HL-60 (cell line): ENCODE measurements at places on chromosomes 5 and 9.
A peak's percentile ranks its signal among the peaks of the same experiment; 100 is the strongest.

DNA sequence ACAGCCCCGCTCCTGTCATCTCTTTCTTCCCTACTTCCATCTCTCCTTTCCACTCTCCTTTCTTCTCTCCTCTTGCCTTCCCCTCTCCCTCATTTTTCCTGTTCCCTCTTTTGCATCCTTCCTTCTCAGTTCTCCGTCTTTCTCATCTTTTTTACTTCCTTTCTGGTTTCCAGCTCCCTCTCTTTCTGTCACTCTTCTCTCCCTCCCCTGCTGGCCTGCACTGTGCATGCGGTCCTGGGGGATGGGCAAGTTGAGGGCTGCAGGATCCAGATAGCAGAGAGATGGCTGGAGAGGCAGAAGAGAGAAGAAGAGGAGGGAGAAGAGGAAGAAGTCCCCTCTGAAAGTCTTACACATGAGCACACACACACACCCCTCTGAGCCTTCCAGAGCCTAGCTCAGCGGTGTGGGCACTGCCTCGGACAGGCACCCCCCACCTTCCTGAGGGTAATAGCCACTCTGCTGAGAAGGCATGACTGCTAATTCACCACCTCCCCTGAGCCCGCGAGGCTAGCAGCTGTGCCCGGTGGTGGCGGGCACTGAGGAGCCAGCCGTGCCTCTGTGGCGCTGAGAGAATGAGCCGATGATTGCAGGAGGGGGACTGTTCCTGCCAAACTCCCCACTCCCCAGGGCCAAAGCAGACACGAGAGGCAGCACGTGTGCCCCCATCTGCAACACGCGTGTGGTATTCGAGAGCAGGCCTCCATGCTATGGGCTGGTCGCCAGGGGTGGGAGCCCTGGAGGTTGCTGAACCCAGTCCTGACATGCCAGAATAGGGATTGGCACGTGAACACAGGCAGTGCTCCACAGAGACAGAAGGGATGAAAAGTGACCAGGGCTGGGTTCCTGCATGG is 3.7 kb upstream of the CAMK2A start:
- DNase-seq, result no peak

- DNase-seq, result no peak
Measured at GRCh38 chr9:114302727-114303126, 20.2 kb upstream of the ORM1 start.

DNA sequence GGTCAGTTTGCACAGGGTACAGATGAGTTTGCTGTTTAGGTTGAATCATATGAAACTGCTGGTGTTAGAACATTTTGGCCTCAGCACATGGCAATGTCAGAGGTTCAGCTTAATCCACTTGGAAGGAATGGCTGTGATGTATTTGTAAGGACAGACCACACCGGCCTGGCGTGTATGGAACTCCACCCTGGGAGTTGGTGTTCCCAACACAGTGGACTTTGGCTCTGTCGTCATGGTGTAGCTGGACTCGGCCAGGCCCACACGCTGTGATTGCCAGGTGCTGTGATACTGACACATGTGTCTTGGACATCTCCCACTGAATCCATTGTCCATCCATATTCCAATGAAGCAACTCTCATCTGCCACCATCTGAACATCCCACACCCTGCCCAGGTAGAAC is 90.3 kb downstream of the ZNF618 start:
- DNase-seq, result no peak

GRCh38 chr5:68216245-68217046 is 890 bp downstream of the PIK3R1 start:
- DNase-seq, result peak; percentile 38

GRCh38 chr9:72779614-72780013 is 173.2 kb downstream of the ALDH1A1 start:
- no peak for DNase-seq

- no peak for DNase-seq
Measured at GRCh38 chr5:78821536-78822021, 163.5 kb downstream of the ARSB start.

DNA sequence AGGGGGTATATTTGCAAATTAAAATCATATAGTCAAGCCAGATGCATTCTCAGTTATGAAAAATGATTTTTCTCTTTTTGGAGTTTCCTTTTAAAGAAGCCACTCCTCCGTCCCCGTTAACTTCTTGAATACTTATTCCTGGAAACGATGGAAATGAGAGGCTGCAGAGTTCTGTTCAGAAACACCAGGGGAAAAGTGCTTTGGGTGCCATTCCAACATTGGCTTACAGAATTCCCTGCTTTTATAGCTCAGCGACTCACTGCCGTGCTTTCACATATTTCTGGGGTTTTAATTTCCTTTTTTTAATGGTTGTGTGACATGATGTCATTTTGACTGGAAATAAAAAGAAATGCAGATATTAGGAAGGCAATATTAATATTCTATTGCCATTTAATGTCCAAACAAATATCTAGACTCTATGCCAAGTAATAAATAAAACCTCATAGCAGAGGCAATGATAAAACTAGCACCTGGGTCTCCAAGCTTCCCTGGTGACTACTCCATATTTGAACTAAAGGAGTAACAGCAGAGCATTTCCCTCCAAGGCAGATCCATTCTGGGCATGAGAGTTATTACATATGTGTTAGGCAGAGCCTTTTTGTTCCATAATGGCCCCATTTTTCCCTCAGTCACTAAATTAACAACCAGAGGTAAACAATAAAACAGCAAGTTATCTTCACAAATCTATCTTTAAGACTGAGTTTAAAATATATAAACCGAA is 363.4 kb downstream of the EBF1 start:
- no peak for DNase-seq

- no peak for DNase-seq
Measured at GRCh38 chr5:173498286-173498685, 118.2 kb downstream of the BOD1 start.

GRCh38 chr9:93536874-93537273 is 39.5 kb upstream of the PHF2 start:
- DNase-seq, result peak; percentile 7

GRCh38 chr9:82549174-82549821 is 513.6 kb downstream of the RASEF start:
- no peak for DNase-seq

DNA sequence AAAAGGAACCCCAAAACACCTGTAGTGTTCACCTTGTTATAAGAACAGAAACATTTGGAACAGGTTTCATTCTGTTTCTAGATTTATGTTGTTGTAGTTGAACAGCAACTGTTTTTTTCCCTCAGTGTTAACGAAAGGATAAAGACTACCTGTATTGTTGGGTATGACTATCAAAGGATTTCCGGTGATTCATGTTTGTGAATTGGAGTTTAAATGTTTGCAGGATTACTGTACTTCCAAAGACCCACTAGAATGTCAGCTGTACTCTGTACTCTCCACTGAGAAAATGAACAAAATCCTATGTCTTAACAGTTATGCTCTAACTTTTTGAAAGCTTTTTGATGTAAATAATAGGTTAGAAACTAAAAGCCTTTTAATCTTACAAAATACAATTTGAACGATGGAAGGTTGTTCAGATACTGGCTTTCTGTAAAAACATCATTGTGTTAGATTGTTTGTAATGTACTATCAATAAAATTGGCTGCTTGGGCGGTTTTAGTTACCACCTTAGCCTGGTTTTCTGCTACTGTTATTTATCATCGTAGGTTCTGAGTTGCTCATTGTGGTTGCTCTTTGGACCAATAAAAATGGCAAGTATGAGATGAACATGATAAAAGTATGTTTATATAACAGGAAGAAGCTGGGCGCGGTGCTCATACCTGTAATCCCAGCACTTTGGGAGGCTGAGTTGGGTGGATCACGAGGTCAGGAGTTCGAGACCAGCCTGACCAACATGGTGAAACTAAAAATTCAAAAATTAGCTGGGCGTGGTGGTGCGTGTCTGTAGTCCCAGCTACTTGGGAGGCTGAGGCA is 44.1 kb downstream of the DCP2 start:
- DNase-seq, result no peak

DNA sequence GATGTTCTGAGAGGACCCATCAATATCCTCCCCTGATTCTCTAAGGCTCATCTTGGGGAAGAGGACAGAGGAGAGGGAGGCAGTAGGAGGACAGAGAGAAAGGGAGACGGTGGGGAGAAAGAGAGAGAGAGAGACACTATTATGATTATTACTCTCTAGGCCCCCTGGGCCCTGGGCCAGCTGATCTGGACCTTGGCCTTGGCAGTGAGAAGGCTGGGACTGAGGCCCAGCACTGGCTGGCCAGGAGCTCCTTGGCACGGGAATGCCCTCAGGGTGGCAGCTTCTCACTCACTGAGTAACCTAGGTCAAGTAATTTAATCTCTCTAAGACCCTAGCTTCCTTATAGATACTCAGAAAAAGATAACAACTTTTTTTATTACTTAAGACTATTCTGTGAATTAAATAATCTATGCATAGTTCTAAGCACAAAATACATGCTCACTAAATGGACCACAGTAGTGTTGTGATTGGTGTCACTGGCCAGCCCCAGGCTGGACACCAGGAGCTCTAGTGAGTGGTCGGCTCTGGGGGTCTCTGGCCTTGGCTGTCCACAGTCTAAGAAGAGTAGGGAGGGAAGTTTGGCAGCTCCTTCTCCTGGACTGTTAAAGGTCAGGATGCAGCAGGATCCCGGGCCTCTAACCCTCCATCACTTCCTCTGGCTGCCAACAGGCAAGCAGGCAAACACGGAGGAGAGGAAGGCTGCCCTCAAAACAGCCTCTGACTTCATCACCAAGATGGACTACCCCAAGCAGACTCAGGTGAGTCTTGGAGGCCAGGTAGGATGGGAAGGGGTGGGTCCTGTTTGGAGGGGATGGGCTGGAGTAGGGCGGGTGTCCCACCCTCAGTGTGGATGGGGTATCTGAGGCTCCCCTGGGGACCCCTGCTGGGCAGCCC is 50.0 kb downstream of the GSN start:
- DNase-seq, result no peak

- no peak for DNase-seq
Measured at GRCh38 chr5:131156385-131156784, 8.7 kb downstream of the HINT1 start.

DNA sequence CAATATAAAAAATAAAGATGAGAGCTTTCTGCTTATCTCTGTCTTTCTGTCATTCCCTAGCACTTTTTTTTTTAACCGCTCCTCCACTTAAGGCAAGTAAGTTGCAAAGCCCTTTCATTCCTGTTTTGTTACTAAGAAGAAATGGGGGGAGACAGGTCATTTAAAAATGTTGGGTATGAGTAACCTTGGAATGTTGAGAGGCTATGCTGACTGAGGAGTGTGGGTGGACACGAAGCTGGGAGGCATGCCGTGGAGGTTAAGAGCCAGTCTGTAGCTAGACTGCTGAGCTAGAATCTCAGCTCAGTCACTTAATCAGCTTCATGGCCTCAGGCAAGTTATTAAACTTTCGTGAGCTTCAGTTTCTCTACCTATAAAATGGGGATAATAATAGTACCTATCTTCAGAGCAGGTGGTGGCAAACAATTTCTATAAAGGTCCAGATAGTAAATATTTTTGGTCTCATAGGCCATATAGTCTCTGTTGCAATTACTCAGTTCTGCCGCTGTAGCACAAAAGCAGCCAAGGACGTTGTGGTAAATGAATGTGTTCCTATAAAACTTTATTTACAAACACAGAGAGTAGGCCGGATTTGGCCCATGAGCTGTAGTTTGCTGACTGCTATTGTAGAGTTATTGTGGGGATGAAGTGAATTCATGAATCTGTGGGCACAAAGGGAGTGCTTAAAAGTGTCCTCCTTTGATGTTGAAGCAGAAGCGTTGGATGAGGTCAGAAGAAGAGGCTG is 220.0 kb downstream of the GABBR2 start:
- DNase-seq, result no peak

- no peak for DNase-seq
Measured at GRCh38 chr9:117926031-117926658, 221.9 kb downstream of the TLR4 start.

DNA sequence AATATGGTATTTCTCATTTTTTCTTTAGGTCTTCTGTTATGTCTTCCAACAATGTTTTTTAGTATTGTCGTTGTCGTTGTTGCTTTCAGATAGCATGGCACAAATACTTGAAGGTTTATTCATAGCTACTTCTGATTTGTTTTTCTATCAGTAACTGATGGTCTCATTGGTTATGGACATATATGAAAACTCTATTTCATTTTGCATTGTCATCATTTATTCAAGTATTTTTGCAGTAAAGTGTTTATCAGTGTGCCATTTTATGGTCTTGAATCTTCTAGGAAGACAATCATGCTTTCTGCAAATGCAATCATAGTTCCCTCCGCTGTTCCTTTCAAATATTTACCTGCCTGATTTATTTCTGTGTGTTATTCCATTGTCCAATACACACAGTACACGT is 44.0 kb upstream of the PRUNE2 start:
- no peak for DNase-seq
